Fibroblast of skin of scalp (primary cell): ENCODE measurements at places on chromosomes 6 and 20.

- DNase-seq, result peak; percentile 42
These were observed 241.0 kb downstream of the ADGRG6 start for GRCh38 chr6:142542704-142543233.

DNA sequence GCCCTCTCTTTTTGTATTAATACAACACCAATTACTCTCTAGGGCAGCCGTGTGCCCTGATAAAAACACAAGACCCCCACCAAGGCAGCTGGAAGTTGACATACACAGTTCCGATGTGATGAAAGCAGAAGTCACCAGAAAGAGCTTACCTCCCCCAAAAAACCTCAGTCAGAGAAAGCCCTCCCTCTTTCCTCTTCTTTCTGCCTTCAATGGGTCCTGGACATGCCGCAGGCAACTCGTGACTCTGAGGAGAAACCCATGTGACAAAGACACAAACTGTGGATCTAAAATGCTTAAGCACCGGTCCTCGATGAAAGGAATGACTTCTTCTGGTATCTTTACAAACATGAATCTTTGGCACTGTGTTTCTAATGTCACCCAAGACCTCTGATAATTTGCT lies 117.7 kb upstream of the CCDC28A start:
- no peak for DNase-seq

DNA sequence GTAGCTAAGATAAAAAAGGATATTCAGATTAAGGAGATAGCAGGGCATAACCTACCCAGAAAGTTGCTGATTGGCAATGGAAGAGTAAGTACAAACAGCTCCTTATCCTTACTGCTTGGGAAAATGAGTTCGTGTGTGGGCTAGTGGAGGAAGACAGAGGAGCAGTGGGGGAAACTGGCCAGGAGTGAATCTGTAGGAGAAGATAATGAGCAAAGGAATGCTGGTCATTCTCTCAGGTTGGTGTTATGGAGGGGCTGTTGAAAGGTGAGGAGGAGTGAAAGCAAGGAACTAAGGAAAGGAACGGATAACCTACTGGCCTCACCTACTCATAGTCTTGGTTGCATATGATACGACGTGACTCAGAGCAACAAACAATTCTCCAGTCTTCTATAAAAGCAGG lies 7.3 kb upstream of the GJB7 start:
- no peak for DNase-seq

- no peak for DNase-seq
These were observed 21.9 kb downstream of the RIMS1 start for GRCh38 chr6:71908162-71908765.

DNA sequence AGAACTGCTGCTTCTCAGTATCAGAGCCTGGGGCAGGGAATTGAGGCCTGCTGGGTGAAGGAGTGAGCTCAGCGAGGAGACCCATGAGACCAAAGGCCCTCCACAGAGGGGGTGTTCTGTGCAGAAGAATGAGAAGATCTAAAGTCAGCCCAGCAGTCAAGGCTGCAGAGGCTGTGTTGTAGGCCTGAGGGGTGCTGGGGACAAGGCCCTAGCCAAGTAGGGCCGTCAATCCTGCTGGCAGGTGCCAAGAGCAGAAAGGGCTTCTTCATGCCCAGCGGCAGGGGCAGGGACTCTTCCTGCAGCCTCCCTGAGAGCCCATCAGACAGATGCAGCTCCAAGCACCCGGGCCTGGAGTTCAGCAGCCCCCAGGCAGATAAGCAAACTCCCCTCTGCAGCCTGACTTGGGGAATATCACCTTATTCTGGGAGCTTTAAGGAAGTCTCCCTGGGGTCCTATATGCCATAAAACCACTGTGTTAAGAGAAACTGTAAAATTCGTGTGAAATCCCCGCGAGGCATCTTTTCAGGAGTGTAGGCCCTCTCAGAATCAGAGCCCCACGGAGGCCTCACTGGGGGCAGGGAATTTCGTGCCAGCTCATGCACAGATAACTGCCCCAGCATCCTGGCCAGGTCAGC lies 9.0 kb downstream of the CCDC167 start:
- DNase-seq, result no peak

DNA sequence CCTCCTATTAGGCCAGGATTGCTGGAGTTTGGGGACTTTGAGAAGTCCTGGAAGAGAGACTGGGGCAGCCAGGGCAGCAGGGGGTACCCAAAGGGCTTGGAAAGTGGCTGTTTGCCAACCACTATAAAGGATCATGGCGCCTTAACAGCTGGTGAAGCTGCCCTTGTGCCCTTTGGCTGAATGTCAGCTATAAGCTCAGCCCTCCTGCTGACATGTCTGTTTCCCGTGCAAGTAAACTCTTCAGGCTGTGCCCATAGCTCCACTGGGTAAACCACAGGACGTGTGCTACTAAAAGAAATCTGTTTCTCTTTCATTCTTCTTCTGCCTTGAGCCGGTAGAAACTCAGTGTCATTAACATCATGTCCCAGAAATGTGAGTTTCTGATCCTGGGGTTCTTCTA lies 97.3 kb downstream of the CAP2 start:
- peak; percentile 51 for DNase-seq

- DNase-seq, result no peak
These were observed 26.1 kb downstream of the CGA start for GRCh38 chr6:87068795-87069194.

DNA sequence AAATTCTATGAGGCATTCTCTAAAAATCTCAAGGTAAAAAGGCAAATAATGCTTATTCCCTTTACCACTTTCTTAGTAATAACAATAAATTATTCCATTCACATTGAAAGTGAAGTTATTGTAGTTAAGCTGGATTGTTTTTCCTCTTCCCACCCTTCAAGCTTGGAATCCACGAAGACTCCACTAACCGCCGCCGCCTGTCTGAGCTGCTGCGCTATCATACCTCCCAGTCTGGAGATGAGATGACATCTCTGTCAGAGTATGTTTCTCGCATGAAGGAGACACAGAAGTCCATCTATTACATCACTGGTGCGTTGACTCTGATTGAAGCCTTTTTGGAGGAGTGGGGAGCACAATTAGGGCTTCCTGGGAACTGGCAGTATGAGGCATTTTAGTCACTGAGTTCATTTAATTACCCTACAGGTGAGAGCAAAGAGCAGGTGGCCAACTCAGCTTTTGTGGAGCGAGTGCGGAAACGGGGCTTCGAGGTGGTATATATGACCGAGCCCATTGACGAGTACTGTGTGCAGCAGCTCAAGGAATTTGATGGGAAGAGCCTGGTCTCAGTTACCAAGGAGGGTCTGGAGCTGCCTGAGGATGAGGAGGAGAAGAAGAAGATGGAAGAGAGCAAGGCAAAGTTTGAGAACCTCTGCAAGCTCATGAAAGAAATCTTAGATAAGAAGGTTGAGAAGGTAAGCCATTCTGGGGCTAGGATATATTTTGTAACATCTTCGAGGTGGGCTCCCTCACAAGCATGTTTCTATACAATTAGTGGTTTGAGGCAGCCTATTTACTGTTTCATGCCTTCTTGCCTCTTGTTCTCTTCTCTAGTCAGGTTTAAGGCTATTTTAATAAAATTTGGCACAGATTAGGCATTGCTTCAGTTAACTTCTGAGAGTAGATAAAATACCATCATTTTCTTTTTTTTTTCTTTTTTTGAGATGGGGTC lies 4.9 kb downstream of the HSP90AB1 start:
- no peak for DNase-seq

GRCh38 chr20:51003753-51004152 lies 19.2 kb downstream of the KCNG1 start:
- no peak for DNase-seq

GRCh38 chr6:166707045-166707444 lies 80.0 kb upstream of the RPS6KA2 start:
- DNase-seq, result peak; percentile 27

DNA sequence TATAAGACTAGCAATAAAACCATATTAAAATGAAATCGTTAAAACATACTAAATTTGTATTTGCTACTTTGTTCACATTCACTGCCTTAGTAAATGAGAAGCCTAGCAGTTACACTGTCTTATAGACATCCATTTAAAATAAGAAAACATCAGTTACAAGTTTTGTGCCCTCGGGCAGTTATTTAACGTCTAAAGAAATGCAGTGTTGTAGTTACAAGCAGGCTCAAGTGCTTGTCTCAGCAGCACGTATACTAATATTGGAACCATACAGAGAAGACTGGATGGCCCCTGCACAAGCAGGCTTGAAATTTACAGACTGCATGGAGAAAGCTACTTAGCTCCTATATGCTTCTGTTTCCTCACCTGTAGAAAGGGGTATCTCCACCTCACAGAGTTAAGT lies 93.1 kb downstream of the HACE1 start:
- DNase-seq, result no peak

DNA sequence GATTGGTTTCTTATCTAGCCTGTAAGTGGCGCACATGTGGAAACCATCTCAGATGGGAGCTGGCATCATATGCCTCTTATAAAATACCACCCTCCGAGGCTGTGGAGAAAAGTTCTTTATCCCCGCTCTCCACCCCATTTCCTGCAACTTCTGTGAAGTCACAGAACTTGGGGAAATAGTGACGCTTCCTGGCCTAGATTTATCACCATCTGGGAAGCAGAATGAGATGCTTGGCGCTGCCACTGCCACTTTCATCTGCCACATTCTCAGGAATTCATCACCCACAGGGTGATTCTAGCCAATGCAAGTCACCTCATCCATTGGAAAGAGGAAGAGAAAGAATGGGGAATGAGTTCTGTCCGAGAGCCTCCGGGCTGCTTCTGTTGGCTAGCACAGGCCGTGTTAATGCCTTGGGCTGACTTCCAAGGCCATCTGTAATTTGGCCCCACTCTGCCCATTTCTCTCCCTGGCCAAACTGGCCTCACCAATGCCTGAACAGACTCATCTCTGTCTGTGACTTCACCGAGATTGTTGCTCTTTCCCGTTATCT lies 148.8 kb upstream of the SOX4 start:
- DNase-seq, result no peak

DNA sequence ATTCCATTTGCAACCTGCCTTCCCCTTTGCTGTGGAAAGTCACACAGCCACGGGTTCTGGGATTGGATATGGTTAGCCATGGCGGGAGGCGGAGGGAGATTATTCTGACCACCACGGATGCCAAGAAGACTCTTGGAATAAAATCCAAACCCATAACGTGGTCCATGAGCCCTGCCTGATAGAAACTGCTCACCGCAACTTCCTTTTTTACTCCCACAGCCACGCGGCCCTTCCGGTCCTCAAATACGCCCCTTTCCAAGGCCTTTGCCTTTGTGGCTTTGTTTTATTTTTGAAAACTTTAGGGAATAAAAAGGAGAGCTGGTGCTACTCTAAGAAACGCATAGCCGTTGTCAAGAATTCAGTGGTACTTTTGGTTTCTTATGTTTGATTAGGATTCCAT lies 602.5 kb upstream of the CDH4 start:
- no peak for DNase-seq

DNA sequence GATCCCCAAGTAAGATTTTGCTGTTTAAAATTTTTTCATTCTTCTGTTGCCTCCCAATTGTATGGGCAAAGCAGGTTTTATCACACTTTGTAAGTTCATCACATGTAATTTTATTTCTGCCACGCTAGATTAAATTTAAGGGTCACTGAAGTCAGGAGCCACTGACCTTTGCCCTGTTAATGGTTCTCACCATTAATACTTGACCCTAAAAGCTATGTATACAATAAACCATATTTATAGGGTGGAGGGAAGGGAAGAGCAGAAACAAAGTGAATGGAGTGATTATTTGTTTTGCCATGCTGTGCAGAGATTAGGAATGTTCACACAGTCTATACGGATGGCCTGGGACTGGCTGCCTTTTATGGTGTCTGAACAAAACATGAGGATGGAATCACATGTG lies 186.7 kb downstream of the BMP2 start:
- no peak for DNase-seq

DNA sequence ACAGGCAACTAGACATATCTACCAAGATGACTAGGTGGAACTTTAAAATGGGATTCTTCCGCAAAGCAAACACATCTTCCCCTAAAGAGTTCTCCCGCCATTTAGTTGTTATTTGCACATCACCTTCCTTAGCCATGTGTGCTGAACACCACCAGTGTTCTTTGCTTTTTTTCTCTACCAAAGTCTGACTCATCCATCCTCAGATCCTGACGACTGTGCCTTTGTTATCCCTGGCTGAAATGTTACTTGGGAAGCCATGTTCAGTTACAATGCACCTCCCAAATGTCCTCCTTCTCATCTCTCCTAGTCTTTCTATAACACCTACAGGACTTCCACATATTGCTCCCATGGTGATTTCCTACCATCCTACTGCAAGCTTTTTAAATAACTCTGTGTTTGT lies 593.5 kb upstream of the ARID1B start:
- DNase-seq, result no peak

GRCh38 chr6:3773678-3774298 lies 22.3 kb upstream of the PXDC1 start:
- DNase-seq, result peak; percentile 30

DNA sequence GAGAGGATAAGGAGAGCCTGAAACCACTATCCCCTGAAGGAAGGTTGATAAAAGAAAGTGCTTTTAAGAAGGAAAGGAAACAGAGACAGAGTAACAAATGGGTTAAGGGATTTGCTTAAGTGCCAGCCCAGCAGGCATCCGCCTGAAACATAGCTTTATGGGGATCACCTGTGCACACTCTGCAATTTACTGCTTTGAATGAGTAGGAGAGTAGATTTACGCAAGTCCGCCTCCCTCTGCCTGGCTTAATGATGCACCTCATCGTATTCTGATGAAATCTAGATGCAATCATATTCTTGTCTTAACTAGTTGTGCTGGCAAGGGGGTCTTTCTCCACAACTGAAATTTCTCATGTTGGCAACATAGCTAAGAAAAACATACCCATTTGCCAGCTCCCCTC lies 101.1 kb upstream of the ID4 start:
- peak; percentile 45 for DNase-seq
